ENCODE measurements at places on chromosomes 12 and 14. TPM values are rescaled to one million over a fixed set of nuclear protein-coding genes. Genes with fewer than 3 reads are reported as not detected.
A peak's percentile ranks its signal among the peaks of the same experiment; 100 is the strongest.

The TSPAN19 gene
- total RNA-seq, result not detected

DNA sequence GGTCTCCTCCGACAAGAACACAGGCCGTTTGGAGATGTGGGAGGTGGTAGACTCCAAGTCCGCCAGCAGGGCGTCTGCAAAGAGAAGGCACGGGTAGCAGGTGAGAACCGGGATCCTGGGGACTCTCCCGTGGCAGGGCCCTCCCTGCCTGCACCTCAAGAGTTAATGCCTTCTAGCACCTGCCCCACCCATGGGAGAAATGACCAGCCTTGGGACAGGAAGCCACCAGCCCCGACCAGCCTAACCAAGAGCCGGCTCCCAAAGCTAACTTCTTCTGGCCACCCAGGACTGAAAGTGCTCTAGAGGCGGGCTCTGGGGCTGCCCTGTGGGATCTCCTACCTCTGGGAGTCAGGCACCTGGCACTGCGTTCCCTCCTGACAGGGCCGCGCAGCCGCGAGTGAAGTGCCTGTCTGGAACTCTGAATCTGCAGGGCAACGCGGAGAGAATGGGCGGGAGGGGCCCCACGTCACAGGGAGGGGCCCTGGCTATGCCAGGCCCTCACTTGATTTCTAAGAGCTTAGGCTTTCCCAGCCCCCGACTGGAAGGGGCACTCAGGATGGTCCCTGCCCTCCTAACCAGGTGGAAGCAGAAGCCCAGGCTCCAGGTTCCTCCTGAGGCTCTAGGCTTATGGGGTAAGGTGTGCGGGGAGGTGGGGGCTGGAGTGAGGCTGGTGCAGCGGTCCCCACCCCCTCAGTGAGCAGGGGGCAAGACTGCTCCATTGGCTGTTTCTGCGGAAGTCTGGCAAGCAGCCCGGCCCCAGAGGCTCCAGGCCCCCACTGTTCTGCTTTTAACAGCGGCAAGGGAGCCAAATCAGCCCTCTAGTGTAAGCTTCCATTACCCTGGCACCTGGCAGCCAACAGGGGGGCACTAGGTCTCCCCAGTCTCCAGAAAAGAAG lies 23.6 kb upstream of the RPLP0 start:
- peak; percentile 60 for ATAC-seq

DNA sequence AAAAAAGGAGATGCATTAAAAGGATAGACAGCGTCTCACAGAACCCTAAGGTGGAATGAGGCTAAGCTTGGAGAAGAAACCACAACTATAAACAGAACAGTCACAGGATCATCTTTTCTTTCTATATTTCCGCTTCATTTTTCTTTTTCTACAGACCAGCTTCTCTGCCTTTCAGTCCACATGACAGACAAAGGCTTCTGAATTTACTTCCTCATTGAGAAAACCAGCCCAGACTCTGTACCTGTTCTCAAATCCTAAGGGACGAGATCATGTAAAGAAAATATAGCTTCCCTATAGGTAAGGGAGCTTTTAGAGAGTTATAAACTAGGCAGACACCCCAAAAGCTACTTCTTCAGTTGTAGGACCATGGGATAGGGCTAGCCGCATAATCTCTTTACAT lies 17.4 kb downstream of the SGPP1 start:
- ATAC-seq, result no peak

- ATAC-seq, result no peak
Measured at GRCh38 chr14:98181768-98182167, 1090.2 kb downstream of the BCL11B start.

DNA sequence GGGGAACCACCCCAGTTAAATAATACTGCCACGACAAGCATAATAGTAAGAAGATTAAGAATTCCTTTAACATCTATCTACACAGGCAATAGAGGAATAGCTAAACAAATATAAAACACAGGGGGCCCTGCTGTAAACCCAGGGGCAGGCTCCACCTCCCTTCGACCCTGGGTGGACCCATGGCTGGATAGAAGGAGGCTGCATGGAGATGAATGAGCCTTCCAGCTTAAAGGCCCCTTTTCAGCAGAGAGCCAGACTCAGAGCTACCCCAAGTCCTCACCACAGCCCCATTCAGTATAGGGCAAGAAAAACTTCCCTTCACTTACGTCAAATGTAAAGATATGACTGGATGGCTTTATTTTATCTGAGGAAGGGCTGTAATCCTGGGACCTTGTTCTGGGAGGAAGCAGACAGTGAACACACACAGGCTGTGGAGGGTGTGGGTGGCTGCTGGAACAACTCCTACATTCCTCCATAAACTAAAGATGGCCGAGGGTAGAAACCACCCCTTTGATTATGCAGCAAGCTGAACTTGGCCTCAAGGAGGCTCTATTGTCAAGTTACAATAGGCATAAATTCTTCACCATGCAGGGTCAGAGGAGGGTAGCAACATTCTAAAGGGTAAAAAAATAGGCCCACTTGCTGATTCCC lies 30.4 kb downstream of the NUAK1 start:
- no peak for ATAC-seq

DNA sequence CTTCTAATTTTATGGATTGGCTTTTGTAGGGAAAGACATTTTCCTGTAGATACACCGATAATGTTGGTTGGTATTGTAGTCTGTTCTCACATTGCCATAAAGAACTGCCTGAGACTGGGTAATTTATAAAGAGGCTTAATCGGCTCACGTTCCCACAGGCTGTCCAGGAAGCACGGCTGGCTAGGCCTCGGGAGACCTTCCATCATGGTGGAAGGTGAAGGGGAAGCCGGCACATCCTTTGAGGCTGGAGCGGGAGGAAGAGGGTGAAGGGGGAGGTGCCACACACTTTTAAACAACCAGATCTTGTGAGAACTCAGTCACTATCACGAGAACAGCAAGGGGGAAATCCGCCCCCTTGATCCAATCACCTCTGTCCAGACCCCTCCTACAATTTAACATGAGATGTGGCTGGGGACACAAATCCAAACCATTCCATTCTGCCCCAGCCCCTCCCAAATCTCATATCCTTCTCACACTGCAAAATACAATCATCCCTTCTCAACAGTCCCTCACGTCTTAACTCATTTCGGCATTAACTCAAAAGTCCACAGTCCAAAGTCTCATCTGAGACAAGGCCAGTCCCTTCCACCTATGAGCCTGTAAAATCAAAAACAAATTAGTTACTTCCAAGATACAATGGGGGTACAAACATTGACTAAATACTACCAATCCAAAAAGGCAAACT lies 66.7 kb upstream of the EIF5 start:
- no peak for ATAC-seq

- ATAC-seq, result no peak
Measured at GRCh38 chr12:1863823-1864222, 43.5 kb downstream of the LRTM2 start.

DNA sequence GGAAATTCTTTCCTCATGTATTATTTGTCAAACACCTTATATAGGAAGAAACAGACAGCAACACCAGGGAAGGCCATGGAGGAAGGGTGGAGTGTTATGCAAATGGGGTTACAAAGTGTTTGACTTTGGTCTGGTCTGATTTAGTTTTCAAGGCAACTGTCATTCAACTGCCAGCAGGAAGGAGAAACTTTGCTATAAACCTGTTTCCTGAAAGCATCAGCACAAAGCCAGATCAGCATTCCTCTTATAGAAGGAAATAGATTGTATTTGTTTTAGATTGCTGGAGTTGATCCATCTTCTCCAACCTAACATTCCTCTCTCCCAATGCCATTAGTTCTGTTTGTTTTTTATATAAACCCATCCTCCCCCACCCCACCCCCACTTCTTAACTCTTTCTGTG lies 65.7 kb downstream of the STAB2 start:
- no peak for ATAC-seq

GRCh38 chr14:26935733-26936132 lies 337.9 kb upstream of the NOVA1 start:
- ATAC-seq, result no peak

GRCh38 chr14:79698298-79698711 lies 513.0 kb downstream of the DIO2 start:
- no peak for ATAC-seq

DNA sequence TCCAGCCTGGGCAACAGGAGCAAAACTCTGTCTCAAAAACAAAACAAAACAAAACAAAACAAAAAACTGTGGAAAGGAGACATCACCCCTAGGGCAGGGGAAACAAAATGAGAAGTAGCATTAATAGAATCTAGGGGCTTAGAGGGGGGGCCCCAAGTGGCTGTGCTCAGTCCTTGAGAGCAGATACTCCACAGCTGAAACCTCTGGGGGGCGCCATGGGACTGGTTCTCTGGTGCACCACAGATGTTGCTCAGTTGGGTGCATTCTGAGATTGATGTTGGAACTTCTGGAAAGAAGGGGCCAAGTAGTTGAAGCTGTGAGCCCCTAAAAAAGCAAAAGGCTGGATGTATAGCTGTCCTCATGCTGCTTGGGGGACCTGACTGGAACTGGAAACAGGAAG lies 11.8 kb upstream of the SYNE2 start:
- peak; percentile 56 for ATAC-seq

DNA sequence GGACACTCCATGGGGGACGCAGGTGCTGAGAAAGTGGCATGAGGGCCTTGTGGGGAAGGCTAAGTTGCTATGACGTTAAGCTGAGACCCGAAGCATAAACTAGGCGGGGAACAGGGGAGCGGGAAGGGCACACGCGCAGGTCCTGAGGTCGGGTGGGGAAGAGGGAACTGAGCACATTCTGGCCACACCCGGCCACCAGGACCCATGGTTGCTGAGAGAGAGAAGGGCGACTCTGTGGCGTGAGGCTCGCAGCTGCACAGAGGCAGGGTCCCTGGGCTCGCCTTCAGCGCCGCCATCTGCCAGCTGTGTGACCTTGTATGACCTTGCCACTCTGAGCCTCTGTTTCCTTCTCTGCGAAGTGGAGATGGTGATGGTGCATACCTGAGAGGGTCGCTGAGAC lies 182.5 kb downstream of the PHETA1 start:
- ATAC-seq, result no peak

DNA sequence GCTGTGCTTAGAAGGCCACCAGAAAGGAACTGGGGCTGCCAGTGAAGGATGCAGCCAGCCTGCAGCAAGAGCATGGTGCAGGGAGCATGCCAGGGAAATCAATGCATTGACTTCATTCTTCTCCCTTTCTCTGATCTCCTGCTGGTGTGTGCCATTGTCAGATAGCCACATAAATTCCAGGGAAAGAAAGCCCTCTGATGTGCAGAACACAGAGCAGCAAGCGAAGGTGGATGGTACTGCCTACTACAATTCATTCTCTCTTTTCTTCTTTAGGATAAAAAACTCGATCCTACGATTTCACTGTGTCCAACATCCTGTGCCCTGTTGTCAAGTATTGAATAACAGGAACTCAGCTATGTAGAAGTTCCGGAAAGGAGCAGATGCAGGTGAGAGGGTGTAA lies 446.7 kb upstream of the TMEM132C start:
- no peak for ATAC-seq

The IL26 gene
- total RNA-seq, result not detected

DNA sequence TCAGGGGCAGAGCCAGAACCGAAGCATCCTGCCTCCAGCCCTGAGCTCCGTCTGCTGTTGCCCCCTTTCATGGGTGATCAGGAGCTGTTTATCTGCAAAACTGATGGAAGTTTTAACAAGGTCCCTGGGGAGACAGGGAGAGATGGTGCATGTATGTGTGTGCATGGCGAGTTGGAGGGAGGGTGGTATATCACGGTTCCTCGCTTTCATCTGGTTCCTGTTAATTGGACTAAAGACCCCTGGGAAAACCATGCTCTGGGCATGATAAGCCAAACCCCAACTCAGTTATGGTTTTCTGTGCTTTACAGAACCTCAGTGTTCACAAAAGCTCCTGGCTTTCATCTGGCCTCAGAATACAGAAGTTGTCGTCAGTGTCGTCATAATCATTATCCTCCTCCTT lies 133.6 kb downstream of the KSR2 start:
- no peak for ATAC-seq

DNA sequence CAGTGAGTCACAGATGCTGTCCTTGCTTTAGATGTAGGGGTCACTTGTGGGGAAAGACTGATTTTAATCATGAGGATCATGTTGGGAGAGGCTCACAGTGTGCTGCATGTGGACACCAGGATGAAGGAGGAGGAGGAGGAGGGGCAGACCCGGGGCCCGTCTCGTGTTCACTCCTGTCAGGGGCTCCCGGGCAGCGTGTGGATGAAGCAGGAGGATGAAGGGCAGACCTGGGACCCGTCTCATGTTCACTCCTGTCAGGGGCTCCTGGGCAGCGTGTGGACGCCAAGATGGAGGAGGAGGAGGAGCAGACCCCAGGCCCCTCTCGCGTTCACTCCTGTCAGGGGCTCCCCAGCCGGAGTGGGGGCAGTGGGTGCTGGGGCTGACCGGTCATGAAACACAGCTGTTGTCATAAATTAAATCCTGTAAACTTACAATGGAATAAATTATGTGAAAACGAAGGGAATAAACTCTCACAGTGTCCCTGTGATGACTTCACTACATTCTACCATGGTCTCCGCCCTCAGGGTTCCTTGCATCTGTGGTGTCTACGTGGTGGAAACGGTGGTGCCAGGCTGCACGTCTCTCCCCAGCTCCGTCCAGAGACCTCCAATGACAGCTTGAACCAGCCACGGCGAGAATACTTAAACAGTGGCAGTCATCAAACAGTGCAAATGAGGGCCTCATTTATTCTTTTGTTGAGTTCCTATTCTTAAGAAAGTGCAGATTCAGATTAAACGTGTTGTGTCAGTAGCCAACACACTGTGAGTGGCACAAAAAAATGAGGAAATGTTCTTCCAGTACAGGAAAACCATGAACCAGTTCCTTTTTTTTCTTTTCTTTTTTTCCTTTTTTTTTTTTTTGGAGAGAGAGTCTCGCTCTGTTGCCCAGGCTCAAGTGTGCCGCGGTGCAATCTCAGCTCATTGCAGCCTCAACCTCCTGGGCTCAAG lies 37.7 kb upstream of the SFSWAP start:
- no peak for ATAC-seq

DNA sequence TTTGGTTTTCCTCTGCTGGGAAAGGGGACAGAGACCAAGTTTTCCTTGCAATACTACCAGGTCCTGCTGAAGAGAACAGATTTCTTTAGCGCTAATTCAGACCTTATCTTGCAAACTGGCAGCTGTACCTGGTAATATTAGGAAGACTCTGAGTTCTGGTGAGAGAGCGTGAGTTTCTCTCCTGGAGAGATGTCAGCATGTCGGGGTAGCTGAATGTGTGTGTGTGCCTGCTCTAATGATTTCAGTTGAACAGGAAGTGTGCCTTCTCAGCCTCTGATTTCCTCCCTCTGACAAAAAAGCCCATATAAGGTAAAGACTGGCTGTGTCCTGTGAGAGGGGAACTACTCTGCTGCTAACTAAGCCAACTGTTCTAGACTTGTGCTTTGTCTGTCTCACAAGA lies 10.3 kb upstream of the ERP27 start:
- peak; percentile 76 for ATAC-seq

DNA sequence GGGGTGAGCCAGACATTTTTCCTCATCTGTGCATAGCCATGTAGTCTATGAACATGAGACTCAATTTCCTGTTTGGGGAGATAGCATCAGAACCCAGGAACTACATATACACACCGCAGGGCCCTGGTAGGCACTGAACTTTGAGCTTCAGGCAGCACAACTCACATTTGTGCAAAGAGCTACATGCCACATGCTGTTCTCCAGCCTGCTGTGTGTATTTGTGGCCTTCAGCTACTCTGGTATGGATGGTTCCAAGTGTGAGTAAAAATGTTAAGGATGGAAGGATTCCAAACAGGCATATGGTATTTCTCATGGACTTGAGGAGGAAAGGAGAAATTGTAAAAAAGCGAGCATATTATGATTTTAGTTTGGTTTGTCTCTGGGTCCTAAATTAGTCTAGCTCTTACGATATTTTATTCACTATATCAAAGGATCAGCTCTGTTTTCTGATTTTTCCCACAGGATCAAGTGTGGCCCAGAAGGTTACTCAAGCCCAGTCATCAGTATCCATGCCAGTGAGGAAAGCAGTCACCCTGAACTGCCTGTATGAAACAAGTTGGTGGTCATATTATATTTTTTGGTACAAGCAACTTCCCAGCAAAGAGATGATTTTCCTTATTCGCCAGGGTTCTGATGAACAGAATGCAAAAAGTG lies 422.4 kb upstream of the OR4E1 start:
- ATAC-seq, result no peak
